ENCODE measurements at places on chromosomes 6 and 20. TPM values are rescaled to one million over a fixed set of nuclear protein-coding genes. Genes with fewer than 3 reads are reported as not detected.

KHDRBS2 gene
- total RNA-seq, result not detected

SDC4 gene
- total RNA-seq, result 256 TPM

MYLK4 gene
- total RNA-seq, result 0.73 TPM

PSMF1 gene
- total RNA-seq, result 112 TPM

RAB44 gene
- not detected for total RNA-seq

DNA sequence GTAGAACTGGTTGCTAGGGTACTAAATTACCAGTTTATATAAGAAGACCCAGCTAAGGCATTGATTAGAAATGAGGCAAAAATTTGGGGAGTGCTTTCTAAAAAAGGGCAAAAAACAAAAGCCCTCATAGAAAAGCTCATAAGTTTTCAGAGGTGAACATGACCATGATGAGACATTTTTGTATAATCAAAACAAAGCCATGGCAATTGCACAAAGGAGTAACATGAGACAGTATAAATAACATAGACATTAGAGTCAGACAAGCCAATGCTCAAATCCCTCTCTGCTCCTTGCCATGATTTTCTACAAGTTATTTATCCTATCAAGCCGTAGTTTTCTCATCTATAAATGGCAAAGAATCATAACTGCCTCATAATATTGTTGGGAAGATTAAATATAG is 112.2 kb upstream of the ADTRP start:
- no peak overlapping the region for H3K27ac ChIP-seq
- no peaks in the 10 kb centered on the region for H3K36me3 ChIP-seq

DNA sequence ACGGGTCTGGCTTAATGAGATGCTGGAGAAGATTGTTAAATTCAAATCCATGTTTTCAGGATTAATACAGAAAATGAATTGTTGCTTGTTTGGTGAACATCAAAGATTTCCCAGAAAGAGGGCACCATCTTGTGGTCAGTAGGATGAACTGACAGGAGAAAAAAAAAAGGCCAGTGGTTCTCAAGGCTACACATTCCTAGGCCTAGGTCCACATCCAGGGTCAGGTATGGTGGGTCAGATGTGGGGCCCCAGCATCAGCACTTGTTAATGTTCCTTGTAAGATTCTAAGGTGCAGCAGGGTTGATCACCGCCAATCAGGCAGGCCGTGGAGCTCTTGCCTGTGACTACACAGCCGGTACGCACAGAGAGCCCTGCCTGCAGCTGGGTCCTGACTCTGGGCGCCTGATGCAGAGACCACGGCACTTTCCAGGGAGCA is 34.0 kb upstream of the FOXO3 start:
- no peak for DNase-seq
- no peak overlapping the region for H3K27ac ChIP-seq
- no peaks in the 10 kb centered on the region for H3K4me1 ChIP-seq
- no peaks in the 10 kb centered on the region for H3K36me3 ChIP-seq
- H3K27me3 ChIP-seq, result no peaks in the 10 kb centered on the region
- no peak overlapping the region for H3K4me3 ChIP-seq

- no peak overlapping the region for H3K4me3 ChIP-seq
- DNase-seq, result no peak
- no peaks in the 10 kb centered on the region for H3K4me1 ChIP-seq
- no peaks in the 10 kb centered on the region for H3K27me3 ChIP-seq
- no peak overlapping the region for H3K27ac ChIP-seq
These were observed 276.0 kb downstream of the NRN1 start for GRCh38 chr6:5730585-5731263.

- no peak for DNase-seq
- H3K27ac ChIP-seq, result no peak overlapping the region
- peaks cover 26% of the 10 kb centered on the region for H3K36me3 ChIP-seq
- no peaks in the 10 kb centered on the region for H3K27me3 ChIP-seq
- peaks cover 7% of the 10 kb centered on the region for H3K4me1 ChIP-seq
These were observed 4.2 kb downstream of the CDK19 start for GRCh38 chr6:110810896-110811586.

GRCh38 chr20:33994222-33994913 is 657 bp downstream of the RALY start:
- peak overlapping the region; percentile 82 for H3K27ac ChIP-seq
- H3K27me3 ChIP-seq, result no peaks in the 10 kb centered on the region
- H3K4me1 ChIP-seq, result peaks cover 55% of the 10 kb centered on the region
- peak overlapping the region; percentile 82 for H3K4me3 ChIP-seq

DNA sequence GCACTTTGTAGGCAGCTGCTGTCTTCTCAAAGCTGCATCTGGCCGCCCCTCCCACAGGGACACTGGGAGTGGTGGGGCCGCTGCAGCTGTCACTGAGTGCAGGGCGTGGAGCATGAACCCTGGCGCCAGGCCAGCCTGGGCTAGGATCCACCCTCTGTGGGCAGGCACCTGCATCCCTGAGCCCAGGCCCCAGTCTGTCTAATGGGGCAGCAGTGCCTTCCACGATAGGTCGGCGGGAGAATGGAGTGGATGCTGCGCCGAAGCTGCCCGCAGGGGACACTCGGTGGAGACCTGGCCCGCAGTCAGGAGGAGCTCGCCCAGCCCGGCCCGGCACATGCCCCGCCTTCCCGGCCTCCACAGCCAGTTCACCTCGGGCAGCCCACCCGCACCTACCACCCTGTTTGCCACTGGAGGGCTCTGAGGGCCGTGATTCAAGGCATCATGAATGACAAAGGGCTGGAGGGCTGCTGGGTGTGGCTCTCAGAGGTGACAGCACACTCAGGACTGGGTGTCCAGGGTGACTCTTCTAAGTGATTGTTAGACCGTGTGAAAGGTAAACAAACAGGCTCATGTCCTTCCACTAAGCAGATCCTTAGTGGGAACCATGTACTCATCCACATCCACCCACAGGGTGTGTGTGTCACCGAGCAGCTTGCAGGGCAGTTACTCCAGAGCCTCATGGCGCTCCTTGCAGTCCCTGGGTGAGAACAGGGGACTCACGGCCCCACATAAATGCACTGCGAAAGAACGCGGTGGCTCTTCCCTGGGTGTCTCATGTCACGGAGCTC is 133.9 kb downstream of the AGPAT4 start:
- peaks cover 23% of the 10 kb centered on the region for H3K36me3 ChIP-seq
- no peaks in the 10 kb centered on the region for H3K27me3 ChIP-seq
- H3K4me1 ChIP-seq, result no peaks in the 10 kb centered on the region
- no peak for DNase-seq
- no peak overlapping the region for H3K4me3 ChIP-seq

DNA sequence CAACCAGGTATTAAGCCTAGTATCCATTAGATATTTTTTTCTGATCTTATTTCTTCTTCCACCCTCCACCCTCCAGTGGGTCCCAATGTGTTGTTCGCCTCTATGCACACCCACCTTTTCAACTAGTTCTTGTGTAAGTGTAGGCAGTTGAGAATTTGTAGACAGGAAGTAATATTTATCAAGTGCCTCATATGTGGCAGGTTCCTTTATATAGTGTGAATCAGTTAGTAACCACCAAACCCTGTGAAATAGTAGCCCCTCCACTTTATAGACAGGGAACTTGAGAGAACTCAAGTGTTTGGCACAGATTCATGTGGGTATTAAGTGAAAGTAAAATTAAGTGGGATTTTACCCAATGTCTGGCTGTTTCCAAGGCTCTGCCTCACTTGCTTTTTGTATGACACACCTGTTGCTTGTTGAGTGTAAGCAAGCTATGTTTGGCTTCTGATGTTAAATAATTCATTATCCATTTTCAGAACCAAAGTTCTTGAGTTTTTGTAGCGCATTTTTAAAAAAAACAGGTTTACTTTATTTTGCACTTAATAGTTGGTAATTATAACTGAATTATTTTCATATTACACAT is 24.8 kb downstream of the AFDN start:
- H3K4me1 ChIP-seq, result peaks cover 68% of the 10 kb centered on the region
- DNase-seq, result no peak
- peak overlapping the region; percentile 52 for H3K4me3 ChIP-seq
- H3K27me3 ChIP-seq, result no peaks in the 10 kb centered on the region

DNA sequence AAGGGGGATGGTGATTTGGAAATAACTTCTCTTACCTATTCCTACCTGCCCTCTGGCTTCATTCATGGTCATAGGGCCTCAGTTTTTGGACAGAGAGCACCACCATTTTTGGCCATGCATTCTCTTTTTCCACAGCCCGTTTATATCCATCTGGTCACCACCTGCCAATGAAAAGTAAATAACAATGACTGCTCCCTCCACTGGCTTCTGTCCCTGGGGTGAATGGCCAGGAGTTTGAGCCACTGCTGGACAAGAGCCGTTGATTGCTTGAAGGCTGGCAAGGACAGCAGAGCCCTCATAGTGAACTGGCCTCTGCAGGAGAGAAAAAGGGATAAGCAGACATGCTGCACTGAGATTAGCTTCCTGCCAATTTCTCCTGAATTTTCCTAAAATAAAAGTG is 261.8 kb downstream of the ADGB start:
- H3K36me3 ChIP-seq, result no peaks in the 10 kb centered on the region
- H3K4me3 ChIP-seq, result no peak overlapping the region
- no peak overlapping the region for H3K27ac ChIP-seq
- no peaks in the 10 kb centered on the region for H3K27me3 ChIP-seq
- no peak for DNase-seq

- no peaks in the 10 kb centered on the region for H3K27me3 ChIP-seq
- H3K4me1 ChIP-seq, result peaks cover 8% of the 10 kb centered on the region
- H3K36me3 ChIP-seq, result no peaks in the 10 kb centered on the region
- no peak overlapping the region for H3K4me3 ChIP-seq
These were observed 548.5 kb downstream of the CD83 start for GRCh38 chr6:14665827-14666724.

DNA sequence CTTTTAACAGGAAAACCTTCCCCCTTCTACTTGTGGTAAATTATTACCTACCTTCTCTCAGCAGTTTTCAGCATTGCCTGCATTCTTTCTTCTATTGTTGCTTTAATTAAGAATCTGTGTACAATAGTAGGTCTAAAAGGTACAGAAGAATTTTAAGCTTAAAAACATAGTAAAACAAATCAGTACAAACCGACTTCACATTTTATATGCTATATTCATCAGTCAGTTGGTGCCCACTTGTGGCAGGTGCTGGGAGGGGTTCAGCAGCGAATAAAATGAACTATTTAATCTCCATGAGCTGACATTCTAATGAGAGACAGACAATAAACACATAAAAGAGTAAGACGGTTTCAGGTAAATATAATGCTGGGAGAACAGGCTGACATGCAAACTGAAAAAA is 73.4 kb upstream of the FBXO30 start:
- DNase-seq, result peak; percentile 1
- no peak overlapping the region for H3K4me3 ChIP-seq
- H3K27ac ChIP-seq, result no peak overlapping the region
- no peaks in the 10 kb centered on the region for H3K4me1 ChIP-seq
- no peaks in the 10 kb centered on the region for H3K36me3 ChIP-seq

- H3K36me3 ChIP-seq, result peaks cover 85% of the 10 kb centered on the region
- no peak for DNase-seq
- H3K27me3 ChIP-seq, result no peaks in the 10 kb centered on the region
- peaks cover 9% of the 10 kb centered on the region for H3K4me1 ChIP-seq
These were observed 1.5 kb downstream of the PYGB start for GRCh38 chr20:25249198-25249931.

GRCh38 chr6:42403421-42403820 is 48.3 kb downstream of the TRERF1 start:
- no peak for DNase-seq
- no peak overlapping the region for H3K27ac ChIP-seq
- no peak overlapping the region for H3K4me3 ChIP-seq
- H3K27me3 ChIP-seq, result no peaks in the 10 kb centered on the region
- no peaks in the 10 kb centered on the region for H3K36me3 ChIP-seq

DNA sequence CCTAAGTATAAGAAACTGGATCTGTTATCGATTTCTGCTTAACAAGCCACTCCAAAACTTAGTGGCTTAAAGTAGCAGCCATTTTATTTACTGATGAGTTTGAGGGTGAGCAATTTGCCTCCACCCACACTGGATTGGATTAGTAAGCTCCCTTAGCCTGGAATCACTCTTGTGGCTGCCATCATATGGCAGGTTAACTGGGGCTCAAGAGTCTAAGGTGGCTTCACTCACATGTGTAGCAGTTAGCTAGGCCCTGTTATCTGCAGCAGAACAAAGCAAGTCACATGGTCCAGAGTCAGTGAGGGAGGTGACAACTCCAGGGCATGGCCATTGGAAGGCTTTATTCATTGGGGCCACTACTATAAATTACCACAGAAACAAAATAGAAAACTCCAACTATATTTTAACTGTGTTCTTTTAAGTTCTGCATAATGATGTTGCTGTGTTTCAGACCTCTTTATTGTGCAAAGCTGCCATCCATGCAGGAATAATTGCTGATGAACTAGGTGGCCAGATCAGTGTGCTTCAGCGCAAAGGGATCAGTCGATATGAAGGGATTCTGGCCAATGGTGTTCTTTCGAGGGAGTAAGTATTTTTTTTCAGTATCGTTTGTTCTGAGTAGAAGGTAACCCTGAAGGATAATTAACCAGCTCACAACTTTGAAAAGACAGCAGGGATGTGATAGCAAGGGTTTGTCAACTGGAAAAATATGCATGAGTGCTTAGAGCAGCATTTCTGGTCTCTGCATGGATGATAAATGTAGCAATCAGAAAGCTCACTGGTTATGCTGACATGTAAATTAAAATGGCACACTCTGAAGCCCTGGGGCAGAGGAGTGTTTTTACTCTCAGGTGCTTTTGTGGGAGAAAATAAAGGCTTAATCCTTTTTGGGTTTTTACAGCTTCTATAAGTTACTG is 49.6 kb downstream of the DCBLD1 start:
- H3K4me3 ChIP-seq, result no peak overlapping the region
- no peaks in the 10 kb centered on the region for H3K27me3 ChIP-seq
- DNase-seq, result no peak
- H3K4me1 ChIP-seq, result peaks cover 10% of the 10 kb centered on the region

DNA sequence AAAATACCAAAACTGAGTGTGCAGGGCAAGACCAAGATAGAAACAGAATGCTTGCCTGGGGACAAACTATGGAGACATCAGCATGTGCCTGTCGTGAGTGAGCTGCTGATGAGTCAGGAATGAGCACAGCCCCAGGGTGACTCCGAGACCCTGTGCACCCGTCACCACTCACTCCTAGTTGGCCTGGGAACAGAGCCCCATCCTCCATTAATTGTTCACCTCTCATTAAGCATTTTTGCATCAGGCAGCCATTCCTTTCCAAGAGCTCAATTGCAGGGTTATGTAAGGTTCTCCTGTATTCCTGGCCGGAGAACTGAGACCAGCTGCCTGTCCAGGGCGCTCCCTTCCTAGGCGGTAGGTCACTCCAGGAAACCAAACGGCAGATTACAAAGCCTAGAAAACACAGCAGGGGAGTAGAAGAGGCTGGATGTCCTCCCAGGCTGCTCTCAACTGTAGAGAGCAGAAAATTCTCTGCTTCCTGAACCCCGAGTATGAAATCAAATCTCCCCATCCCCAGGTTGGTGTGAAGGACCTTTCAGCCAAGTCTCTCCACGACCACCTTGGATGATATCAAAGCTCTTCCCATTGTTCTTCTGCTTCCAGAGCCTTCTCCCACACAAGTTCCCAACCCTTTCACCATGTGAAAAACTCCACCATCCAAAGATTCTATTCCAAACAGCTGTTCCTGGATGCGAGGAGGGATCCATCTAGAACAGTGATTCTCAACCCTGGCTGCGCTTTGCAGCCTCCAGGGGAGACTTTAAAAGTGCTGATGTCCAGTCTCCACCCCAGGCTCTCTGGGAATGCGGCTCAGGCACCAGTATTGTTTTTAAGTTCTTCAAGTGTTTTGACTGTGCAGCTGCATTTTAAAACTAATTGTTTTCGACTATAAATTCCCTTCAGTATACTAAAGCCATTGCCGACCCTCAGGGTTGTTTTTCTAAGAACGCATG is 532.6 kb upstream of the JARID2 start:
- peaks cover 6% of the 10 kb centered on the region for H3K36me3 ChIP-seq
- no peak overlapping the region for H3K27ac ChIP-seq
- peaks cover 10% of the 10 kb centered on the region for H3K4me1 ChIP-seq
- no peak overlapping the region for H3K4me3 ChIP-seq

- no peak overlapping the region for H3K27ac ChIP-seq
- no peak for DNase-seq
- peaks cover 11% of the 10 kb centered on the region for H3K4me1 ChIP-seq
- H3K4me3 ChIP-seq, result no peak overlapping the region
- no peaks in the 10 kb centered on the region for H3K27me3 ChIP-seq
- peaks cover 17% of the 10 kb centered on the region for H3K36me3 ChIP-seq
These were observed 8.4 kb downstream of the SOX4 start for GRCh38 chr6:21601932-21602390.
